ENCODE measurements at places on chromosomes 7 and 10.

DNA sequence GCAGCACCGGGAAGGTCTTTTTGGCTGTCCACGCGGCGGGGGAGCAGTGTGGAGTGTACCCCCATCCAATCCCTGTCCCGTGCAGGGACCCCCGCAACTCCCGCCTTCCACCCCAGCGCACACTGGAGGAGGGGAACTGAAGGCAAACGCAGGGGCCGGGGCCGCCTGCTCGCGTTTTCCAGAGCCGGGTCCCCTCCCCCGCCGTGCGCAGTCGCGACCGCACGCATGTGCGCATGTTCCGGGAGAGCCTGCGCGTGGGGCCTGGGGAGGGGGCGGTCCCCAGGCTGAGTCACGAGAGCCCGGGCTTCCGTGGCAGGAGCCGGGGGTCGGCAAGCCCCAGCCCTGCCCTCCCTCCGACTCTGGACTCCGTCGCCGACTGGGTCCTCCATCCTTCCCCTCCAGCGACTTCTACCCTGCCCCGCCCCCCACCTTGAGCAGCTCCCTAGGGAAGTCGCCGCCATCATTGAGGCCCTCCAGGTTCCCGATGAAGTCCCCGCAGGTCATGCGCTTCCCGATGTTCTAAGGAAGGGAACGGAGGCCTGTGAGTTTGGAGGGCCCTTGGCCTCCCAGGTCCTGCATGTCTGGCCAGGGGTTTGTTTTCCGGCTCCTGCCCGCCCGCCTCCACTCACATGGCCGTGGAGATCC, 8.0 kb downstream of the PSD start:
- peak; percentile 67 for DNase-seq

- DNase-seq, result no peak
These were observed 18.2 kb downstream of the WAC start for GRCh38 chr10:28551086-28551485.

GRCh38 chr7:9854605-9855004, 1119.1 kb upstream of the PHF14 start:
- no peak for DNase-seq

GRCh38 chr10:114195079-114195478, 15.9 kb downstream of the TDRD1 start:
- DNase-seq, result no peak

DNA sequence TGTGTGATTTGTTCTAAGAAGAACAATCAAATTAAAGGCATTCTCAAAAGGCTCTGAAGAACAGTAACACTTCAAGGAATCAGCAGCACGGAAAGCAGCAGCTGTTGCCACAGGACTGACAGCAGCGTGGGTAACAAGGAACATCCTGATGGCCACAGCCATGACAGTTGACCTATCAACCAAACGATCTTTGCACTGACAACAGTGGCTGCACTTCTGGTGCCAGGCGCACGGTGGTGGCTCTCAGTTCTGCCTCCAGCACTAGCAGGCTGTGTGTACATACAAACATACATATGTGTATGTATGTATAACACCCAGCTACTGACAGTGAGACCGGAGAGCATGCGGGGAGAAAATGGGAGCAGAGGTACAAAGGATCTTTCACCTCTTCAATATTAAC, 114.1 kb downstream of the ZFAND4 start:
- DNase-seq, result no peak
